ENCODE measurements at places on chromosomes 2 and 18.

- DNase-seq, result no peak
Observed at GRCh38 chr18:45667056-45667736, 51.9 kb downstream of the SLC14A2 start.

- DNase-seq, result no peak
Observed at GRCh38 chr2:6211236-6211635, 519.1 kb downstream of the SOX11 start.

- DNase-seq, result no peak
Observed at GRCh38 chr2:9975805-9976447, 24.4 kb downstream of the GRHL1 start.

GRCh38 chr2:196891136-196891535, 35.4 kb downstream of the PGAP1 start:
- no peak for DNase-seq

DNA sequence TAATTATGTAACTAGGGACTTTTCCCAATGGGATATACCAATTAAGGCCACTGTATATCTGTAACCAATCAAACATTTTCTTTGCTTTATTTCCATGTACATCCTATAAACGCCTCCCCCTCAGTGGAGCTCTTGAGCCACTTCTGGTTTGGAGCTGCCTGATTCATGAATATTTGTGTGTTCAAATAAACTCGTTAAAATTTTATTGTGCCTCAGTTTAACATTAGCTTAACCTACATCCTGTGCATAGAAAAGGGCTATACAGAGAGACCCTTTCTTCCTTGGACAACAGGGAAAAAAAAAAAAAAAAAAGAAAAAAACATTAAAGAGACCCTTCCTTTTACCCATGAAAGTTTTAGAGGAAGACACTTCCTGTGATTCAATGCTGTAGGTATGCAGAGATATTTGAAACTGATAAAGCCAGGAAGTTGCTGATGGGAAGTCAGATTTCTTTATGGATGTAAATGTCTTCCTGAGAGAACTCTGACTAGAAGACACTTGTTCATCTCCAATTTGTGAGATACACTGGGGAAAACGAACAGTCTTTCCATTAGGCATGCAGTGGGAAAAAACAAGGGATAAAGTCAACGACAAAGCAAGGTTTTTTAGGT, 614.6 kb upstream of the SOX11 start:
- no peak for DNase-seq

GRCh38 chr2:43075054-43075593, 151.3 kb downstream of the ZFP36L2 start:
- DNase-seq, result no peak

DNA sequence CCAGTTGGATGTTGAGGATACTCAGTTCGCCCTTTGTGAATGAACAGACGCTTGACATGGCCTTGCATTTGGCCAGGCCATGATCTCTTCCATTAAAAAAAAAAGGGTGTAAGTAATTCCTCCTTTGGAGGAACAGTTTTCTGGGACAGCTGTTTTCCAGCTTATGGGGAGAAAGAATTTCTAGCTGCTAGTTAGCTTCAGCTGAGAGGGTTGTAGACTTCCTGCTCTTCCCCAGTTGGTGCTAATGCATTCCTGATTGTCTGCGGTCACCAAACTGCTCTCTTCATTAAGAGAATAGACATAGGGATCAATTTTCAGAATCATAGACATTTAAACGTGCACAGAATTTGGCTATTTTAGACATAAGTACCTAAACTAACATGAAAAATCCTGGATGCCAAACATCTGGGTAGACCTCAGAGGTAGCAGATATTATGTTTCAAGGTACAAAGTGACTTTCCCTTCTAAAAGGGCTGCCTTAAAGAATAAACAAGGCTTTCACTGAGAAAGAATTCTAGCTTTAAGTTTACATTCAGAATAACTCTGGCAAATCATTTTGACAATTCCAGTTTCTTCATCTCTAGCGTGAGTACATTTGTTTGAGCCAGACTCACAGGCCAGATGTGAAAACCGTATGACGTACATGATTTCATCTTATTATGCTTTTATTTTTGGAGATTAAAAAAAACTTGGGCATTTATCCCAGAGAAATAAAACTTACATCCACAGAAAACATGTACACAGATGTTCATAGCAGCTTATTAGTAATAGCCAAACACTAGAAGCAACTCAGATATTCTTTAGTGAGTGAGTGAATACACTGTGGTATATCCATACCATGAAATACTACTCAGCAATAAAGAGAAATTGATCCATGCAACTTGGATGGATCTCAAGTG, 71.2 kb downstream of the MAIP1 start:
- DNase-seq, result no peak

Measured in ecto neural progenitor cell (in vitro differentiated cells).